Iris pigment epithelial cell (primary cell): ENCODE measurements at places on chromosomes 3 and 15.

- DNase-seq: no peak
Measured at GRCh38 chr3:6655275-6655674, 205.6 kb upstream of the GRM7 start.

DNA sequence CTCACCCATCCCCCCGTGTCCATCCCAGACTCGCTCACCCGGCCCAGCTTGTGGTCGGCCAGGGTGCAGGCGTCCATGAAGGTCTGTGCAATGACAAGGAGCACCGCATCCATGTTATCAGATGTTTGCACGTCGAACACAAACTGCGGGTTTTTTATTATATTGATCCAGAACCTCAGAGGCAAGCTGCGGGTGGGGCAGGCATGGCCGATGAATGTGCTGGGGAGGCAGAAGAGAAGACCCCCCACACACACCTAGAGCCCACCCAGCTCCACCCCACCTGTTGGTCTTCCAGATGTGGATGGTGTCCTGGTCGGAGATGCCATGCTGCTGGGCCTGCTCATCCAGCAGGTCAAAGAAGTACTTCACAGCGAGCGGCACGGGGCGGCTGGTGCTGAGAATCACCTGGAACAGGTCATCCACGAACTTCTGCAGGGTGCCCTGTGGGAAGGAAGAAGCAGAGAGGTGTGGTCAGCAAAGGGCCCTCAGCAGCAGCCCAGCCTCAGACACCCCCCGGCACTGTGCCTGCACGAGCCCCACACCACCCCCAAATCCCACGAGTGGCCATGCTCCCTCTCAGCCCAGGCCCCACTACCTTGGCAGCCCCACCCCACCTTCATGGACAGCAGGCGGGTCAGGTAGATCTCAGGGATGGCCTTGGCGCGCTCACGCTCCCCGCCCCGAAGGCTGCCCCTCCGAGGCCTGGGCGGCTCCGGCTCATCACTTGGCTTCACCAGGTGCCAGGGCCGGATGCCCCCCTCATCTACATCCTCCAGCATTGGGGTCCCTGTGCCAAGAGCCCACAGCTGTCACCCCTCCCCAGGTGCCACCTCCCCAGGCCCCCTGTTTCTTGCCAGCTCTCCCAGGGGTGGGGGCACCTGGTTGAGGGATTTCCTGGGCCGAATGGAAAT, 20.3 kb downstream of the PLXNB1 start:
- DNase-seq: no peak

GRCh38 chr3:29183346-29184087, 97.4 kb upstream of the RBMS3 start:
- DNase-seq: peak; percentile 93

DNA sequence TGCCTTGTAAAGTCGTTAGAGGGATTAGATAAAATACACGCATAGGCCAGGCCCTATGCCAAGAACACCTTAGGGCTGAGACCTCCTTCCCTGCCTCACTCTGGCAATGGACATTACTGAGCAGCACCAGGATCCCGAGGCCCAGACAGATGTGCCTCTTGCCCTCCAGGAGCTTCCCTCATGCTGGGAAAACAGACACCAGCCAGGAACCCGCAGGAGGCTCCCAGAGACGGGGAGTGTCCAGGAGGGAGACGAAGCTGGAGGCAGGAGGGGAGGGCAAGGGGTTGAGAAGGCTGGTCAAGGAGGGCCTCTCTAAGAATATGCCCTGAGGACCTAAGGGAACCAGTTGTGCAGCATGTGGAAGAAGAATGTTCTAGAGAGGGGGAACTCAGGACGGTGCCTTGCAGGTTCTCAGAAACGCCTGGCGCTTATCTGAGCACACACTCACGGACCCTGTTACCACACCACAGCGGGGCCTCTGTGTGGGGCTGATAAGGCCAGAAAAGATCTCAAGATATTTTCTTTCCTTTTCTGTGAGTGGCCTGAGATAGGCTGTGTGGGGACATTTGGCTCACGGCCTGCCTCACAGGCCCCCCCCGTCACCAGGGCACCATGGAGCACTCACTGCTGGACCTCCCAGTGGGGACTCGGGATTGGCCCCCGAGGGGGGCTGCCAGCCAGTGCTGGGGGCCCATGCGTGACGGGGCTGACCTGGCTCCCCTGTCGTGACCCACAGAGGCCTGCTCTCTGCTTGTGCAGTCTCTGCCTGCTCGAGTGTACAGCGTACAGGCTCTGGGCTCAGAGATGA, 22.0 kb upstream of the CYP11A1 start:
- no peak for DNase-seq

DNA sequence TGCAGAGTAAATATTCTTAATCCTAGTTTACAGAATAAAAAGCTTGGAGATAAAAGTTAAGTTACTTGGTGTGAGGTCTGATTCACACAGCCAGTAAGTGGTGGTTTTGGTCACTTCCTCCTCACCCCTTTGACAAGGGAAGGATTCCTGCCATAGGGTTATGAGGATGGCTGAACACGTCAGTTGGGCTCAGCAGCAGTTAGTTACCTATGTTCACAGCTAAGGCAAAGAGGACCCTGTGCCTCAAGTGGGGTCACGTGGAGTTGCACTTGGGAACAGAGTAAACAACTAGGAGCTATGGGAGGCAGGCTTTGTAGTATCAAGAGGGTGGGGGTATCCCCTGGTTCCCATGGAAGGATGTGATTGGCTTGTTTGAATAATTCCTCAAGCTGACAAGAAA, 232.2 kb downstream of the UBE2E2 start:
- DNase-seq: peak; percentile 11

DNA sequence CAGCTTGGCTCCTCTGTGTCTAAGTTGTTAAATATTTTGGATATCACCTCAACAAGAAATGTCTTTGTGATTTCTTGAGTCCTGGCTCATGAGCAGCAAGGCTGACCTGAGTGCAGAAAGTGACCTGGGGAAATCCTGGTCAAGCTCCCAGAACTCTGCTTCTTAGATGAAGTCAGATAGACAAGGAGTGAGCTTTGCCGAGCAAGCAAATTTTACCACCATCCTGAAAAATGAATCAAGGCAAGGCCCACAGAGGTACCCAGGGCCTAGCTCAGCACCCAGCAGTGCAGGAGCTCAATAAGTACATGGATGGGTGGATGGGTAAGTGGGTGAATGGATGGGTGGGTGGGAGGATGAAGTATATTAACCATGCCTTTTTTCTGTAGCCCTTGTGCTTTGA, 291.8 kb downstream of the UACA start:
- DNase-seq: no peak

DNA sequence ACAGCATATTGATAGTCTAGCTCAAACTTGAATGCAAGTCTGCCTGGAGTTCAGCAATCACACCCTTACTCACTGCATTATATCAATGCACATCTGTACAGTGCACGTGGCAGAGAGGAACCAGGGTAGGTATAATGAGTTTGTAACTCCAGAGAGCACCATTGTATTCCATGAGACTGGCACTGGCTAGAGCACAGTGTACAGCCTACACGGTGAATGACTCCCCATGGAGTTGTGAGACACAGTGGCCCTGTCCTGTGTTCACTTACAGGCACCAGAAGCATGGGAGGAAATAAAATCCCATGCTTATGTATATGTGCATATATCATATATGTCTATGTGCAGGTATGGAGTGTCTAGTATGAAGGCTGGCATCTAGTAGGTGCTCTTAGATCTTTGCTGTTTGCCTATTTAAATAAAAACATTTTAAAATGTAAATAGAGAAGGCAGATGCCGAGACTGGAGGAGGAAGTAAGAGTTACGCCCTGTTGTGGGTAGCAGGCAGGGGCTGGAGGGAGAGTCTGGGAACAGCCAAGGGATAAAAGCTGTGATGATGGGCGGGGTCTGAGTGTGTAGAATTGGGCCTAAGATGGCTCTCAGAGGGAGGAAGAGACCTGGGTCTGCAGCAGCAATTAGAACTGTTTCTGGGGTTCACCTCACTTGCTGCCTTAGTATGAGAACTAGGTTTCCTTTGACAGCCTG, 360.7 kb upstream of the ICE2 start:
- DNase-seq: no peak

DNA sequence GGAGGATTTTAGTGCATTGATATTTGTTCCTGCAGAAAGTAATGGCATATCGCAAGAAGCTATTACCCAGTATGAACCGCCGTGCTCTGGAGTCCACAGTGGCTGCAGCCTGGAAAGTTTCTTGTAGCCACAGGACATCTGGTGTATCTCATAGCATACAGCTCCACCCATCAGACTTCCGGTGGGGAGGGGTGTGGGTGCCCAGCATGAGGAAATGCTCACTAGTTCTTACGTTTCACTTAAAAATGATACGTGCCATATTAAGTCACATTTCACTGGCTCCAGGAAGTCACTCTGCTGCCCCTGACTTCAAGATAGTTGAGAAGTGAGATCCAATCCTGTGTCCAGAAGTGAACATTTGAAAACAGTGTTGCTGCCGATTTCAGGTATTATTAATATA, 990.4 kb downstream of the GBE1 start:
- no peak for DNase-seq

DNA sequence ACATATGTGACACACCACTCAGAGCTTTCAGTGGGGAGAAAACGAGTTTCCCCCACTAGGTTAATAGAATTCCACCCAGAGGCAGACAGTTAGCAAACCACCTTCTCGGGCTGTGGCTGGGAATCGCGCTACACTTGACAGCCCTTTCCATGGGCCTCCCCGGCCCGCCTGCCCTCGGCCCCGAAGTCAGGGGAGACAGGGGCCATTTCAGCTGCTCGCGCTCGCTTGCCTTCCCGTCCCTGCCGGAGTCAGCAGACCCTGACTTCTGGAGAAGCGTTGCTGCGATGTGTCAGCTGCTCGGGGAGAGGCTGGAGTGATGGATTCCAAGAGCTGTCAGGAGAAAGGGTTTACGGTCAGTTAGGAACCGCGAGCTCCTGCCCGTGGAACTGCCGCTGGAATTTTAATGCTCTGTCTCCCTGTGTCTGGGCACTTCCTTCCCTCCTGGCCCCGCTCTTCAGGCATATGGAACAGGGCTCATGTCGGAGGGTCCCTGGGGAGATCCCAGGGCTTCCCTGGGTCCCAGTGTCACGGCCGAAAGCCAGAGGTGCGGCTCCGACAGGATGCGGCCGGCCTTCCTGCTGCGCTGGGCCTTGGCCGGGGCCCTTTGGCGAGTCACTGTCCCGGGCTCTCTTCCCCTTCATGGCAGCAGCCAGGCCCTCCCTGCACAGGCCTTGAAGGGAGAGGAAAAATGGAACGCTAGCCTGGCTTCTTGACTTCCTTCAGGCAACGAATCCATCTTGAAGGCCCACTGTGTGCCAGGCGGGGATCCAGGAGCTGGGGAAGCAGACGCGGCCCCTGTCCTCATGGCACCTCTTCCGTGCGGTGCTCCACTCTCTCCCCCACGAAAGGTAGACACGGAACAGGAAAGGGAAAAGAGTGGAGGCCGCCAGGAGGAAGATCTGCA, 38.4 kb upstream of the VPS8 start:
- DNase-seq: no peak

DNA sequence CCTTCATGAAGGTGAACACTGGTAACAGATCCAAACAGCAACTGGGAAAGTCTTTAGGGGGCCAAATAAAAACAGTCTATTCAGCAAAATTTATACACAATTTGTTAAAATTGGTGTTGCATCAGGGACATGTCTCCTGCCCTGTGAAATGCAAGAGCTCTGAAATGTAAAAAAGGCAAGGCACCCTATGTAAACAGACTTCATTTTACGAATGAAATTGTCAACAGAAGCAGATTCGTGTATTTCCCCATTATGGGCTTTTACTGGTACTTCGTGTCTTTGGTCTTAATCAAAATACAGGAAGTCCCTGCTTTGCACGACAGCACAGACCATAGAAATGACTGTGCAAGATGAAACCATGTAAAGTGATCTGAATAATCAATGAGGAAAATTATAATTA, 127.3 kb upstream of the THBS1 start:
- DNase-seq: no peak

GRCh38 chr3:144549166-144549565, 577.5 kb downstream of the DIPK2A start:
- no peak for DNase-seq

- DNase-seq: peak; percentile 31
Measured at GRCh38 chr3:20194793-20195460, 8.9 kb upstream of the SGO1 start.

DNA sequence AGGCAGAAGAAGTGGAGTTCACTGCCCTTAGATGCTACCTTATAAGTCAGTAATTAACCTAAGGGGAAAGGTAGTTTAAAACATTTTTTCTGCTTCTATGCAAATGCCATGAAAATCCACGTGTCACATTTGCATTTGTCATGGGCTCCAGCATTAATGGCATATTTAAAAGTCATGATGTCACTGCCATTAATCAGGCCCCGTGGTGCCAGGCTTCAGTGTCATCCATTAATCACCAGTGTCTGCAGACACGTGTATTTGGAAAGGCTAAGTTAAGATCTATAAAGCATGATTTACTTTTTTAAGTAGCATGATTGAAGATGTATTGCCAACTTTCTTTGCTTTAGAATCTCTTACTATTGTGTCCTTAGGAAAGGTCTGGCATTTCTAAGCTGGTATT, 857.8 kb downstream of the TUSC7 start:
- DNase-seq: no peak

DNA sequence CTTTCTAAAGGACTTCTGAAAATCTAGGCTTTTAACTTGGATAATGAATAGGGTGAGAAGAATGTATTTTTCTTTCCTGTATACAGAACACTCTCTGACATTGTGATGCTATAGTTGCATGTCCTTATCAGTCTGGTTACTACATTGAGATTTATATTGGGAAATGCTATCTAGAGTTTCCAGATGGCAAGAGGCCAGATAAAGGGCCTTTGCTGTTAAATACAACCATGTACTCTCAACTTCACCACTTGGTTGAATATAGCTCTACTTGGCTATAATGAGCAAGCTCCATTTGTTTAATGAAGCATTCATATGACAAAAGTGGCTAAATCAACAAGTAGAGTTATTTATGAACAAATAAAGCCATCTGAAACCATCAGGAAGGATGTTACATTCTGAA, 91.0 kb downstream of the IGSF11 start:
- no peak for DNase-seq

- no peak for DNase-seq
Measured at GRCh38 chr3:185943760-185944106, 5.9 kb upstream of the TRA2B start.

DNA sequence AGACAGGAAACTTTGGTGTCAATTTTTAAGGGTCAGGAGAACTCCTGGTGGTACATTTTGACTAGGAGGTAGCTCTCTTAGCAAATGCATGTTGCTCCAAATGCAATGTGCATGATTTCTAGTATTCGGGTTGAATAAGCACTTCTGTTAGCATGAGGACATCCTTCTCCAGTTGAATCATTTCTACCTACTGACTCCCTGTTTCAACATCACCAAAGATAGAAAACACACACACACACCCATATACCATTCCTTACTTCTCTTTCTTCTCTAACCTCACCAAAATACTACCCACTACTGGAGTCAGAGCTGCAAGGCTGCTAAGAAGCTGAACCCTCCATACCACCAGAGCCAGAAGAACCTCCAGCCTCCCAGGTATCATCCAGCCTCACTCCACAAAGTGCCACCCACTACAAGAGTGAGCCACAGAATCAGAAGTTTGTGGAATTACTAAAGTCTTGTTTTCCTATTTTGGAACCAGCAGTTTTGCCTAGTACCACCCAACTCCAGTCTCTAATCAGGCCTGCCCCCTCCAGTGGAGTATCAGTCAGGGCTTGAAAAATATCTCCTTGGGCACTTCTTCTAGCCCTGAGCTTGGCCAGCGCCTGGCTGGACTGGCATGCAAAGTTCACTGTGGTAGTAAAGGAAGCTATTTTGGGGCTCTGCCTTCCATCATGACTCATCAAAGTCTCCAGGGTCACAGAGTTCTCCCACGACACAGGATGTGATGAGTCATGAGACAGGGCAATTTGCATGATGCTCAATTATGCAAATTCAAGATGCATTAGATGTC, 110.3 kb downstream of the CYP19A1 start:
- DNase-seq: peak; percentile 85
